ENCODE measurements at places on chromosomes 5 and 9.

DNA sequence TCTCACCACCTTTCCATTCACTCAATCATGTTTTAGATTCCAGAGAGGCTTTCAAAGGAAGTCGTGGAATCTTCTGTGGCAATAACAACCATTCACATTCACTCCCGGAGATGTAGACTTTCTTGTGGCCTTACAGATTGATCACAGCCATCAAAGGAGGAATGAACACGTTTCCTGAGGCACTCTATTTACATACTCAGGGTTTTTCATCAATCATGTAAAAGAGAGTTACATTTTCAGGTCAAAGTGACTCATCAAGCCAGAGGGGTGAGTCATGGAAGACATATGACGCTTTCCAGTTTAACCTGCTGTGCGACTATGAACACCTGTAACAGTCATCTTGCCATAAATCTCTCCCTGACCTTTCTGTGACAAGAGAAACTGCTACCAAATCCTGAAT is 39.3 kb upstream of the RAD23B start:
- no peak for DNase-seq

- DNase-seq: no peak
Observed at GRCh38 chr9:32413424-32413823, 29.0 kb downstream of the ACO1 start.

DNA sequence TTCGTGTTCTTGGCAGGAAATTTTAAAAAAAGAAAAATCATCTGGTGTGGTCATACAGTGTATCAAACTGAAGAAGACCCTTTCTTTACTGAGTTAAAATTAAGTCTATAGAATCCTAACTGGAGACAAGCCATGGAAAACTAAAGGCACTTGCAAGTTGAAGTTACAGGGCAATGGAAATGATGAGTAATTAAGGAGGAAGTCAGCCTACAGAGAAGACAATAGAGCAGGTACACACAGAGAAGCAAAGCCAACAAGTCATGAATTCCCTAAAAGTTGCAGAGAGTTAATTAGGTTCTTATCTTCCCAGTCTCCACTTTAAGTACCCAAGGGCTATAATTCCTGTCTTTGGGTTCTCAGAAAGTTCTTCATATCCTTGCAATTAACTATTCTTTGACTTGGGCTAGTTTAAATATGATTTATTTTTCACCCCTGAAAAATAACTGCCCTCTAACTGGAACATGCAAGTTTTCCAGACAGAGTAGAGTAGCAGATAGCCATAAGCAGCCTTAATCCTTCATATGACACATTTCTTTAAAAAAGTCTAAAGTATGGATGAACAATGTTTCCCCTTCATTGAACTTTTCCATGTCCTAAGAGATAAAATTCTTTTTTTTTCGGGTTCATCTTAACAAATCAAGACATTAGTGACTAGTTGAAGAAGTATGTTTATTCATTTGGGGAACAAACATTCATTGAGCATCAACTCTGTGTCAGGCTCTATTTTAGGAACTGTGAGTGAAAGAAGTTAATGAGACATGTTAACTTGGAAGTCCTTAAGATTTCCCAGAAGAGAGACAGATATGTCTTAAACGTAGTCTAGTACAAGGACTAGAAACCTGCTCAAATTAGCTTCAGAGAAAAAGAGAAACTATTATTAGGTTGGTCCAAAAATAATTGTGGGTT is 5.2 kb upstream of the ITGA2 start:
- no peak for DNase-seq

DNA sequence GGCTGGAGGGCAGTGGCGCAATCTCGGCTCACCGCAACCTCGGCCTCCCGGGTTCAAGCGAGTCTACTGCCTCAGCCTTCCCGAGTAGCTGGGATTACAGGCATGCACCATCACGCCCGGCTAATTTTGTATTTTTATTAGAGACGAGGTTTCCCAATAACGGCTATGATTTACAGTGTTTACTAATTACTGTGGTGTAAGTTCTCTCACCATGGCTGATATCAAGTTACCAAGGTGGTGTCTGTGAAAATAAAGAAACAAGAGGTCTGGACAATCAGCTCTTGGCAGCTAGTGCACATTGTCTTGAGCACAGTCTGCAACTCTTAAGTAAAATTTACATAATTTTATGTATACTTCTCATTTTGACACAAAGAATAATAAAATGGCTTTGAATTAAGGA is 385.5 kb upstream of the COX7C start:
- no peak for DNase-seq

GRCh38 chr9:3036333-3036700 is 192.4 kb upstream of the PUM3 start:
- no peak for DNase-seq

GRCh38 chr9:125544988-125545651 is 161.9 kb downstream of the MAPKAP1 start:
- no peak for DNase-seq

DNA sequence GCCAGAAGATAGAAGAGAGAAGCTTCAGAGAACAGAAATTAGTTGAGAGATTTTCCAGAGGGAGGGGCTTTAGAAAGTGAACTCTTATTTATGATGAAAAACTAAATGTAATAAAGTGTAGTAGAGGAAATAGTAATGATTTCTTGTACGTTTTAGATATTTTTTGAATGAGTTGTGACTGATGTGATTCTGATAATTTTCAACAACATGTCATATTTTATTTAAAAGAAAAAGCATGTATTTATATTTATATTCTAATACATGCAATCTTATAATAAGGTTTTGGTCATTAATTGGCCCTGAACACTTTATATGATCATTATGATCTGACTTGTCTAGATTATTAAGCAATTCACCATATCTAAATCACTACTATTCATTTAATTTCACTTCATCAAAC is 735.2 kb upstream of the CDH9 start:
- no peak for DNase-seq

- no peak for DNase-seq
Observed at GRCh38 chr5:148984345-148984744, 78.5 kb downstream of the SH3TC2 start.

DNA sequence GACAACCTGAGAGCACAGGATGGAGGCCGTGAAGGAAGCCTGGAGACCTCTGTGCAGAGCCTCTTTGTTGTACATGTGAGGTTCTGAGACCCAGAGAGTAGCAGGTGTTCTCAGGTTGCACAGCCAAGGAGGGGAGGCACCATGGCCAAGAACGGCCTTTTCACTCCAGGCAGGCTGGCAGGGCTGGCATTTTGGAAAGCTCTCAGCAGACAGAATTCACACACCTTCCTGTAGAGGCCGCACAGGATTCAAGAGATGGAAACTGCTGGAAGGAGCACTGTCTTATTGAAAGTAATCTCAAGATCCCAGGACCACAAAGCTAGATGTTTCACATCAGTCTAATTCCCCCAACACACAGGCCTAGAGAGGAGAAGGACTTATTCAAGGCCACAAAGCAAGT is 52.8 kb upstream of the XPA start:
- DNase-seq: no peak

DNA sequence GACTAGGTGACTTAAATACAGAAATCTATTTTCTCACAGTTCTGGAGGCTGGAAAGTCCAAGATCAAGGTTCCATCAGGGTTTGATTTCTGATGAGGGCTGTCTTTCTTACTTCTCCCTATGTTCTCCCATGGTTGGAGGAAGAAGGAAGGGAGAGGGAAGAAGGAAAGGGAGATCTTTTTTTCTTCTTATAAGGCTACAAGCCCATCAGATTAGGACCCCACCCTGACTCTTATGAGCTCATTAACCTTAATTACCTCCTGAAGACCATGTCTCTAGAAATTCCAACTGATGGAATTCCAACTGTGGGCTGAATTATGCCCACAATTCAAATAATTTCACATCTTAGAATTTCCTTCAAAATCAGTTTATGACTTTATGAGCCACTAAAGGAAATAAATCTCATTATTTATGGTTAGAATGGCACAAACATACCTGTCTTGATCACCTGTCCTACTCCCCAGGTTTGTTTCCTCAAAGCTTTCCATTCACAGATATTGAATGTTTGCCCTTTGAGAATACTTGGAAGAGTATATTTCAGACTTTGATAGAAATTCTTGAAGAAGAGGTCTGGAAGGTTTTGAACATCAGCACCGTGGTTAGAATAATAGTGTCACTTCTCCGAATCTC is 7.6 kb downstream of the PPWD1 start:
- no peak for DNase-seq

- DNase-seq: no peak
Observed at GRCh38 chr5:57751710-57752109, 269.1 kb upstream of the ACTBL2 start.

DNA sequence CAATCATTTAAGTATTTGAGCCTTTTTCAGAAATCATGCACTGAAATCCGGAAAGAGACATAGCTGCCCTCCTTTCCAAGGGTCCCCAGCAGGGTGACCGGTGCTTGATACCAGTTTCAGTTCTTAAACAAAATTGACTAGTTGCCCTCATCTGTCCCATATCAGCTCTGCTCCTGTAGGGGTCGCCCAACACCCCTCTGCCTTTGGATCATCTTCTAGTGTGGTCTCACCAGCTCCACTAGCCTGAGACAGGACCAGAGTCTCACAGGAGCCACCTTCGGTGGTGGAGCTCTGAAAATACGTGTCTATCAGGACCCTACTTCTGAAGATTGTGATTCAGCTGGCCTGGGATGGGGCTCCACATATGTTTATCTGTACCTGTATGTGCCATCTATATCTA is 428.2 kb downstream of the ENC1 start:
- no peak for DNase-seq

GRCh38 chr5:138157626-138158025 is 18.4 kb upstream of the NME5 start:
- DNase-seq: no peak

DNA sequence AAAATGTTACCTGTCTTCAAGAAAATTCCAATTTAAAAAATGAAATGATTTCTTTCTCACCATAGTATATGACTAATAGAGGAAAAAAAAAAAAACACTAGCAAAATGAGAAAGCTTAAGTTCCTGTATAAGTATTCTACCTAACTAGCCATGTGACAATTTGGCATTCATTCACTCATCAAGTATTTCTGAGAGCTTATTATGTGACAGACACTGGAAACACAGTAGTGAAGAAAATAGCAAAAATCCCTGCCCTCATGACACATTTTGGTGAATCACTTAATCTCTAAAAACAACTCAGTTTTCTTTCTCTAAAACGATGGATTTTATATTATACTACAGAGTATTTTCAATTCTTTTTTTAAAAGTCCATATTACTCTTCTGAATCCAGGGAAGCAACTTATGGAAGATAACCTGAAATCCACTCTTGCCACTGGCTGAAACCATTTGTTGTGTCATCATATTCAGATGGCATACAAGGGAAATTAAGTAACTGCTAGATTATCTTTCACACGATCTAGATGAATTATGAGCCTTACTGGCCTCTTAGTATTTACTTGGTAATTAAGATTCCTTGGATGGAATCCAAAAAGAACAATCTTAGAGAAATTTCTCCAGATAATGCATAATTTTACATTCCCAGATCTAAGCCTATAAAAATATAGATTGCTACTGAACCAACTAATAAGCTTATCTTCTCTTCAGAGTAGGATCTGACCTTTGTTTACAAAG is 5.5 kb downstream of the PTBP3 start:
- no peak for DNase-seq

GRCh38 chr5:141714542-141715310 is 32.7 kb upstream of the ARAP3 start:
- no peak for DNase-seq

DNA sequence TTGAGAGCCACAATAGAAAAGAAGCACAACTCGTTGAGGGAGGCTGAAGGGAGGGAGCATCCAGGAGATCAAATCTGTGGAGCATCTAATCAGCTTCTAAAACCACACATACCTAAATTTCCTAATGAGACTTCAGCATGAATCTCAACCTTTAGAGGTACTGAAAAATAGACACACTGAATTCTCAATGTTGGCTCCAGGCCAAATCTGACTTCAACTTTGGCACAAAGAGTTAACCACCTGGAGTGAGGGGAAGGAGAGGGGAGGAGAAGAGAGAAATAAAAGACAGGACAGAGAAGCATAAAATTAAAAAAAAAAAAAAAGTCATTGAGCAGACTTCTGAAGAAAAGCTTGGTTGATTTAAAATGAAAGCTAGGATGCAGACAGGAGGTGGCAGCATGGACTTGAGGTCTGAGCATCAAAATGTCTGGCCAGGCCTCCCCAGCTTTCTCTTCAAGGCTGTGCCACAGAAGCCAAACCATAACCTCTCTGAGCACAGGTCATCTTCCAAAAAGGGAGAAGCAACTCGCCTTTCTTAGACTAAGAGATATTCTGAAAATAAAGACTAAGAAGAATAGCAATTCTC is 205.6 kb downstream of the DENND1A start:
- no peak for DNase-seq

GRCh38 chr9:122207096-122207495 is 21.7 kb downstream of the LHX6 start:
- no peak for DNase-seq

DNA sequence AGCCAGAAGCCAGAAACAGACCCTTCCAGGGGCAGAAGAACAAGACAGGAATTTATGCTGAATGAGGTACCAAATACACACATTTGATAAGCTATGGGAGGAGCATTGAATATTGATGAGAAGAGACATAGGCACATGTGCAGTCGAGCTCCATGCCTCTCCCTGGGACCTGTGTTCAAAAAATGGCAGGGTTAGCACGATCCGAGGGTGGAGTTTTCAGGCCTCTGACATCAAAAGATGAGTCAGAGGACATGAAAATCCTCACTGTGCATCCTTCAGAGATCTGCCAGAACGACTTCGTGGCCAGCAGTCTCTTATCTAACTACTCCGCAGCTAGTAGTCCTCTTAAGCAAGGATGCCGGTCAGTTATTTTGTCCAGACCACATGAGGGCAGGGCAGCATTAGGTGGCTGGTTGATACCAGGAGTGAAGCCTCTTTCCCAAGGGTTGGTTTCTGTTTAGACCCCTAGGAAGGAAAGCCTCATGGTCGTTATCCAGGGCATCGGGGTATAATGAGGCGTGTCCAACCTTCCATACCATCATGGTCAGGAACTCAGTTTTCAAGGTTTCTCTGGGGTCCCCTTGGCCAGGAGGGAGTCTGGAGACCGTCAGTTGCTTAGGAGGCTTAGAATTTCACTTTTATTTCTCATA is 11.6 kb upstream of the CMBL start:
- DNase-seq: no peak

DNA sequence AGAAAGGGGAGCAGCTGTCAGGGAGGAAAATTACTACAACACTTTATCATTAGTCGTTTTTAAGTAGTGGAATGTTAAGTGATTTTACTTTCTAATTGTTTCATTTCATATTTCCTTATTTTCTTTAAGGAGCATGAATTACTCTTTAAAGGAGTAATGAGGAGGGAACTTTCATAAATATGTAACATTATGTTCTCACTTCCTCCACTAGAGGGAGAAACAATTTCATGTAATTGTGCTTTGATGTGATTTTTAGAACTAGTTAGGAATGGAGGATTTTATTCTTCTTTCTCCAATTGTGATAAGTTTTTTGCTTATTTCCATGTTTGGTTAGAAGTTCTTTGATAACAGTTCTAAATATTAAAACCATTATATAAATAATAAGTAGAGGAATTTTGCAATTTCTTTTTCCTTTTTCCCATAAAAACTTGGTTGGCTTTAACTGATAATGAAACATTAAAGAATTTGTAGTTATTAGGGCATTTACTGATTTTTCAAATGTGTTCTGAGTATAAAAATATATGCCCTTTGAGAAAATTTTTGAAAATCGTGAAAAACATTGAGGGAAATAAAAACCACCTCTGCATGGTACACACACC is 25.6 kb downstream of the CEP78 start:
- DNase-seq: peak; percentile 38

Measured in CD4-positive, alpha-beta T cell (primary cell).